Progenitor cell of endocrine pancreas (in vitro differentiated cells): ENCODE measurements at places on chromosomes 5 and 9.

DNA sequence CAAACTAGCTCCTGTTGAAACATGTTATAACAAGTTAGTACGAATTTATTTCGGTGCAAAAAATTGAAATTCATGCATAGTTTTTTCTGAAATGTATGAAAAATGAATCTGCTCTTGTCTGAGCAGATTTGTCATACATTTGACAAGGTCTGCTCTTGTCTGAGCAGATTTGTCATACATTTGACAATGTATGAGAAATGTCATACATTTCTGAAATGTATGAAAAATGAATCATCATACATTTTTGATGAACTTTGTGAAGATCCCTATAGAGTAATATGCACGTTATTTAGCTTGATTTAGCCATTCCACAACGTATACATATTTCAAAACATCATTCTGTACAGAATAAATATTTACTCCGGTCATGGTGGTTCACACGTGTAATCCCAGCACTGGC lies 85.9 kb upstream of the PARP8 start:
- H3K4me3 ChIP-seq: no peak overlapping the region
- no peak overlapping the region for H3K27ac ChIP-seq

DNA sequence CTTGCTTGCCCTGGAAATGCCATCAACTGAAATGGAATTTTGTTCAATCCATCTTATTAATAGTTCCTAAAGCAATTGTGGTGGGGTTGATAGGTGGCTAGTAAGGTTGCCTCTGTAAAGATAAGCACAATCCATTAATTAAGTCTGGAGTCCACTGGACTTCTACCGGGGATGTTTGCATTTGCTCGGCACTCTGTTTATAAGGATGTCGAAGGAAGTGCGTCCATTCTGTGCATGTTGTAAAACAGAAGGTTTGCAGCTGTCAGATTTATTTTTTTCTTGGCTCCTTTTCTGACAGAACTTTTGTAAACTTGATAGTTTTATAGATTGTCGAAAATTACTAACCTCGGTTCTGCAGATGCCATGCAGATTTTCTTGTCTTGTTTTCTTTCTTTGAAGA lies 12.8 kb upstream of the TNFAIP8 start:
- no peaks in the 10 kb centered on the region for H3K36me3 ChIP-seq
- no peak overlapping the region for H3K4me3 ChIP-seq
- no peaks in the 10 kb centered on the region for H3K27me3 ChIP-seq
- no peak for DNase-seq

GRCh38 chr9:22512495-22512894 lies 65.9 kb downstream of the DMRTA1 start:
- H3K36me3 ChIP-seq: no peaks in the 10 kb centered on the region
- no peak overlapping the region for H3K4me3 ChIP-seq
- H3K27me3 ChIP-seq: no peaks in the 10 kb centered on the region
- H3K4me1 ChIP-seq: peaks cover 19% of the 10 kb centered on the region
- H3K27ac ChIP-seq: no peak overlapping the region

GRCh38 chr9:25861421-25861820 lies 183.2 kb upstream of the TUSC1 start:
- H3K36me3 ChIP-seq: no peaks in the 10 kb centered on the region
- no peak overlapping the region for H3K4me3 ChIP-seq
- peaks cover 4% of the 10 kb centered on the region for H3K4me1 ChIP-seq
- no peaks in the 10 kb centered on the region for H3K27me3 ChIP-seq
- no peak overlapping the region for H3K27ac ChIP-seq
